ENCODE measurements at places on chromosomes 5 and 9.

- no peak for DNase-seq
These were observed 580.3 kb downstream of the BNC2 start for GRCh38 chr9:16290169-16290568.

GRCh38 chr5:180141068-180141660 is 67.8 kb downstream of the RASGEF1C start:
- DNase-seq = no peak

- no peak for DNase-seq
These were observed 543.2 kb upstream of the CDH6 start for GRCh38 chr5:30650311-30650710.

DNA sequence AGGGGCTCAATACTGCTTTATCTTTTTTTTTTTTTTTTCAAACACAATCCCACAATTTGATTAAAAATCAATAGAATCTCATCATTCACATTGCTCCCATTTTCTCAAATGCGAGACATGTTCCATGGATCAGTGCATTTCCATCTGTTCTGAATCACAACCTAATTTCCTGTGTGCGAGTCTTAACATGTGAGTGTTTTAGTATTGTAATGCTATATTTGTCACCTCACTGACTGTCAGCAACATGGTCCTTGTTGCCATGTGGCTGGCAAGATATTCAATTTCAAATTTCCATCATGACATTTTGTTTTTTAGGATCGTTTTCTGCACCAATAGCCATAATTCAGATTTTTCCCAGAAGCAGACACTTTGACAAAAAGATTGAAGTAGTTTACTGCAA is 233.2 kb upstream of the PRDM9 start:
- DNase-seq = no peak

GRCh38 chr9:81032030-81032572 is 657.2 kb downstream of the TLE1 start:
- peak; percentile 79 for DNase-seq

DNA sequence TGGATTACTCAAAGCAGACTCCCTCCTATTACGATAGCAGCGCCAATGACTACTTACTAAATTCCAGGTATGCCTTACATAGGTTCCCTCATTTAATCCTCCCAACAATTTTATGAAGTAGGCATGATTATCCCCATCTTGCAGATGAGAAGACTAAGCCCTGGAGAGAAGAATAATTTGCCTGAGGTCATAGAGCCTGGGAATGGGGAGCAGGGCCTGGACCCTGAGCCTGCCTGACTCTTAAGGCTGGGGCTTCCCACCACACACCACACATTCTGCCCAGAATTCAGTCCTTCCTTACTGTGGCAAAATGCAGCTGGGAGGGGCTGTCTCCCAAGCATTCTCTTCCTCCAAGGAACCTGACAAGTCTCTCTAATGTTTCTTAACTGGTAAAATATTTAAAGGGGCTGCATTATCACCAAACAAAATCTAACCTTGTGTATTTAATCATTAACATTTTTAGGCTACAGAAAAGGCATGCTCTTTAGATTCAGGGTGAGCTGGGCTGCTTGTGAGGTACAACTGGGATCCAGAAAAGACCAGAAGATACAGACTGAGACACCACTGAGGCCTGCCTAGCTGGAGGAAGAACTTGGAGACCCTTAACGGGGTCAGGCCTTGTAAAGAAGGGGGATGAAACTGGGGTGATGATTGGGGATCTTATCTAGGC is 26.1 kb downstream of the LHFPL2 start:
- DNase-seq = no peak

- no peak for DNase-seq
These were observed 213.3 kb downstream of the SEMA6A start for GRCh38 chr5:116361171-116361967.

DNA sequence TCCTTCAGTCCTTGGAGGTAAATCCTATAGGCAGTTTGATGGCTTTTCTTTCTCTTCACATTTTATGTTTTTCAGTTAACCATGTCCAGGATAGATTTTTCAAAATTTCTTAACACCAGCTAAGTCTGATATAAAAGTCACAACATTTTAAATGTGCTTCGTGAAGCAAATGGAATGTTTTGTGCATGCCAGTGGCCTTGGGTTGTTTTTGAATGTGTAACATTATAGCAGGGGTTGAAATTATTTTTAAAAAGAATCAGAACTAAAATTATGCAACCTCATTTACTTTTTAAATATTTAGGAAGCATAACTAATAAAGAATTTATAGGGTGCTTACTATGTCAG is 201.1 kb downstream of the ARHGEF28 start:
- DNase-seq = no peak

GRCh38 chr9:36165826-36166167 is 3.4 kb upstream of the CCIN start:
- DNase-seq = no peak

DNA sequence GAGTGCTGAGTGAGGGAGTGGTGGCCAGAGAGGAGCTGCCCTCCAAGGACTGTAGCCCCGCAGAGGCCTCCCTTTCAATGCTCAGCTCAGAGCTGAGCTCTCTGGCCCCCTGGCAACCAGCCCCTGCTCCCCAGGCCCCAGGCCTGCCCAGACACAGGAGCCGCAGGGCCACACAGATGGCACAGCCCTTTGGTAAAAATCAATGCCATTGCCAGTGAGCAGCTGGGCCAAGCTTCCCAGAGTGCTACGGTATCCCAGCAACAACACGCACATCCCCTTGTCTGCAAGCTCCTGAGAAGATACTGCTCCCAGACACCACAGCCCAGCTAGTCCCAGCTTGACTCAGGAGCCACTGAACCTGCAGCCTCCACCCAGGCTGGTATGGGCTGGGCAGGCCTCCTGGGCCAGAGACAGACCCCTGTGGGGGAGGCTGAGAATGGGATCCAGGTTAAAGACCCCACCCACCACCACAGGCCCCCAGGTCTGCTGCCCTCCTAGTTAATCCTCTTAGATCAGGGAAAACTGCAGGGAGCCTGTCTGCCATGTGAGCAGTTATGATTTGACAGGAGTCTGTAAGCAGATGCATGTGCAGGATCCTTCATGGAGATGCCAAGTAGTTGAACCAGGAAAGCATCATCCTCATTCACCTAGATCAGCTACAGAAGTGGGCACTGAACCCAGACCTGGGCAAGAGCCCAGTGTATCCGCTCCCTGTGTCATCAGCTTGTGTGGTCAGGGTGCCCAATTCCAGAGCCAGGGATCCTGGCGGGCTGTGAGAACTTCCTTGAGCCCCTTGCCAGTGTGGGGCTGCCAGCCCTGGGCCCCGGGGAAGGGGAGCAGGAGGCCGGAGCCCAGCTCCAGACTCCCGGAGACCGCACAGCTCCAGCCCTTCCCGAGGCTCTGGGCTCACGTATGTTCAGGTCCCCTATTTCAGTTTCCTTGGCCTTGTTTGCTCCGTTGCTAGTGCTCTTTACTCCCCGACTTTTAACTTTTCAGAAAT is 26.7 kb upstream of the ADAMTS2 start:
- DNase-seq = no peak

- DNase-seq = no peak
These were observed 10.9 kb downstream of the CXXC5 start for GRCh38 chr5:139658928-139659667.

DNA sequence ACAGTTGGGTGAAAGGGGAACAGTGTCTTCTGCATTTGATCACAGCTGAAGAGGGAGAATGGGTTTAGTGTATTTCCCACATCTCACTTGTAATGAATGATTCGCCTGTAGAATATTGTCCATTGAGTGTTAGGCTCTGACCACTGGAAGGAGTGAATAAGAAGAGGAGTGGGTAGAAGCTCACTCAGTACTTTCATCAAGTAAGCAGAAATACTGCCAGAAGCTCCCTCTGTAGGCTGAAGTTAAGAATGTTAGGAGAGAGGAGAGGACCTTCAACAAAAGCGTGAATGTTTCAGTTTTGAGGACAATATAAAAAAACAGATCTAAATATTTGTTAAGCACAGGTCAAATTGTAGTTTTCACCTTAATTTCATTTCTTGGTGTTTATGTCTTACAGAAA is 27.5 kb downstream of the FSD1L start:
- DNase-seq = no peak

DNA sequence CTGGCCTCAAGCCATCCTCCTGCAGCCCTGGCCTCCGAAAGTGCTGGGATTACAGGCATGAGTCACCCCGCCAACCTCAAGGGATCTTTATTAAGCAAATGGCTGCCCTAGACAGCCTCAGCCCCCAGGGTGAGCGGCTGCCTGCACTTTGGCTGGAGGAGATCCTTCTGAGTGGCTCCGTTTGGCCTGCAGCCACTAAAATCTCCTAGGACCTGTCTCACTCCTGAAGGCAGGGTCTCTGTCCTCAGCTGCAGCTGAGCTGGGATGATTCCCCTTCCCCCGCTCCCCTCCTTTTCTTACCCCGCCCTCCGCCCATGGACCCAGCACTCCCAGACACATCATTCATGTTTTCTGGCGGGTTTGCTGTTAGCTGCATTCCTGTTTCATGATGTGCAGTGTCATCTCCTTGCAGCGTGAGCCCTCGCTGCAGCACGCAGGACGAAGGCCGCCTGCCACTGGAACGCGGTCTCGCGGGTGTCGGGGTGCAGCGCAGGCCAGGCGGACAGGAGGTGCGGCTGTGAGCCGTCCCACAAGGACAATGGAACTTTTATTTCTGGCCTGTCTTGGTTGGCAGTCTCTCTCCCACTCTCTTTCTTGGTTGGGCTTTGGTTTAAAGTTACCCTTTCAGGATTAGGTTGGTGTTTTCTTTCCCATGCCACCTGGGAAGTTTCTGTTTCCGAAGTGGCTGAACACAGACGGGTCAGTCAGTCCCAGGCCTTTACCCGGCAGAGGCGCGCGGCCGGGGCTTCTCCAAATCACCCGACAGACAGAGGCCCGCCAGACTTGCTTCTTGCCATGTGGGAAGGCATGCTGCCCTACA is 137.1 kb downstream of the FOXD1 start:
- DNase-seq = no peak

DNA sequence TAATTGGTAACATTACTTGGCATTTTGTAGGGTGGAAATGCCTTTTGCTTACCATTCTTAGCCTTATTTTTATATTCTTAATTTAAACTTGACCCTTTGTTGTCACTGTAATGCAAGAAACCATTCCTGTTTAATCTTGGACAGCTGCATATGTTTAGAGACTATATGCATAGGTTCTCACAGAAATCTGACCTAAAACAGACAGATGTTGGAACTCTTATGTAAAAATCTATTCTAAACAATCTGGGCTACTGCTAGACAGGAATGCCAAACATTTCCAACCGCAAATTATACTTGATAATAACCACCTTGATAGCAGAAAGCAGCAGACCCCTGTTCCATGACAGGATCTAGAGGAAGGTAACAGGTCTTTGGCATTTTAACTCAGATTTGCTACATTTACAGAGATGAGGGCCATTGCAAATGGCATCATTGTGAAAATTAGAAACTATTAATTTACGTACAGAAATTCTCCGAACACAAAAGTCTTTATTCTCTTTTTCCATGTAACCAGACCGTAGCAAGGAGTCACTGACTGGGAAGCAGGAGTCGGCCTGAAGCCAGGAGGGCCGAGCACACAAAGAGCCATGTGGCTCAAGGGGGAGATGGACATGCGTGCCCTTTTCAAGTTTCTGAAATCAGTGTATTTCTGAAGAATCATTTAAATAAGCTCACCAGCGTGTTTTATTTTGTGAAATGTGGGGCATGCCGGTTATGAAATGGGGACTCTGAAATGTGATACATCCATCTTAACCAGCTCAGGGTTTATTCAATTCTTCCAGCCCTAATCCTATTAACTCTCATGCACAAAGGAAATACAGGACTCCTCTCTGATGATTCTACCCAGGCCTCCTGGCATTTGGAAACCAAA is 139.3 kb downstream of the AOPEP start:
- DNase-seq = no peak

DNA sequence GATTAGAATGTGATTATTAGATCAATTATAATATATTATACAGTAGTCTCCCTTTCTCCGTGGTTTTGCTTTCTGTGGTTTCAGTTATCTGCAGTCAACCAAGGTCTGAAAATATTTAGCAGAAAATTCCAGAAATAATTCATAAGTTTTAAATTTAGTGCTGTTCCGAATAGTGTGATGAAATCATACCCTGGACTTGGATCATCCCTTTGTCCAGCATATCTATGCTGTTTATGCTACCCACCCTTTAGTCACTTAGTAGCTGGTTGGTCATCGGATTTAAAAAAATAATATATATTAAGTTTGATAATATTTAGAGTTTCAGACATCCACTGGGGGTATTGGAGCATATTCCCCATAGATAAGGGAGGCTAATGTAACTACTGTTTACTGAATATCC is 19.6 kb downstream of the RMI1 start:
- DNase-seq = no peak

GRCh38 chr5:83323557-83324180 is 147.9 kb upstream of the VCAN start:
- no peak for DNase-seq

DNA sequence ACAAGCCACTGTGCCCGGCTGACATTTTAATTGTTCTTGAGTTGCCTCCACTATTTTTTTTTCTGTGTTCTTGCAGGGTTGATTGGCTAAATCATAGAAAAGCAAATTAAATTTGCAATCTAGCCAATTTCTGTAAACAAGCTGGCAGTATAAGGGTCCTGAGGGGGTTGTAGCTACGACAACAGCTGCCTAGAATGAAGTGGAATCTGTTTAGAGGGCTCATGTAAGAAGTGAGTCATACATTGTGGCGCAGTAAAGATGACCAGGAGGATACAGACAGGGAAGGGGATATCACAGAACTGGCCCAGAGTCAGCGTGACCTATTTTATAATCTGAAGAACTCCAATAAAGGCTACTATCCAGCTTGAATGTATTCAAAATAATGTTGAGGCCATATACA is 82.2 kb upstream of the TLE1 start:
- DNase-seq = no peak

DNA sequence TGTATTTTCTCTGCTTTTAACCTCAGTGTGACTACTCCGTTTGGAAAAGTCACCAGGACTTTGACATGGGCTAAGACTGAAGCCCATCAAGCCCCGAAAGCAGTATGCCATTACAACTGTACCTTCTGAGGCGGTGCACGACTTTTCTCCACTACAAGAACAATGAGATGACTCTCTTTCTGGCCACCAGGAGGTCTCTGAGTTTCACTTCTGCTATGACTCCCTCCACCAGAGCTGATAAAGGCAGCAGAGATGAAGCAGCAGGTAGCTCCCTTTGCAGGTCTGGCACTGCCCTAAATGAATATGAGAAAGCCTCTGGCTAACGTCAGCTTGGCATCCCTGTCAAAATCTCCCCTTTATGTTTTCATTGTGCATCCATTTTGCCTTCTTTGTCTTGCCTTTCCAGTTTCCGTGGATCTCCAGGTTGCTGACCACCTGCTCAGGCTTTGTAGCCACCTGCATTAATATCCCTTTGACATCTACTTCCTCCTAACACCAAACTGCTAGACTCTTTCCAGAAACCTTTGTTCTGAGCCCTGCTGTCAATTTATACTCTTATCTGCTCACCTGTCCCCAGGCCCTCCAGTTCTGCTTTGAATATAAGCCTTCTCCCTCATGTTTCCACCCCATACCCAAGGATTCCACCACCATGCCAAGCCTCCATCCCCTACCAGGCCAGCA is 221.7 kb downstream of the ZNF608 start:
- DNase-seq = peak; percentile 20

DNA sequence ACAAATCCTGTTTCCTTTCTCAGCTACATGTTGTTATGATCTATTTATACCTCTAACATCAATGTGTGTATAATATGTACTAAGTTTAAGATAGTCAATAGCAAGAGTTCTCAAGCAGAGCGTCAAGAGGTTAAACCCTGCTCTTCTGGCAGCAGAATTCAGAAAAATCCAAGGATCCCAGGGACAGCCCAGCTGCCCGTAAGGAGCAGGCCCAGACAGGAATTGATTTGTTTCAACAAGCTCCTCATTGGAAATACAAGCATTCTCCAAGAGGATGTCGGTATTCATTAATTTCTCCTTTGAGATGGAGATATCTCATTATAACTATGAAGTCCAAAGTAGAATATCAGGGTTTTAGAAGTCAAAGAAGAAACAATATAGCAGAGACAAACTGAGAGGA is 14.9 kb downstream of the EFNA5 start:
- DNase-seq = no peak
